ENCODE measurements at places on chromosomes 6 and 20.
A peak's percentile ranks its signal among the peaks of the same experiment; 100 is the strongest.

GRCh38 chr6:118134736-118135135 is 227.7 kb downstream of the SLC35F1 start:
- no peak for DNase-seq

GRCh38 chr20:3874194-3874844 is 14.9 kb upstream of the PANK2 start:
- DNase-seq = no peak

- no peak for DNase-seq
Observed at GRCh38 chr20:25285856-25286798, 38.2 kb downstream of the PYGB start.

GRCh38 chr20:16505894-16506293 is 67.4 kb downstream of the KIF16B start:
- no peak for DNase-seq

DNA sequence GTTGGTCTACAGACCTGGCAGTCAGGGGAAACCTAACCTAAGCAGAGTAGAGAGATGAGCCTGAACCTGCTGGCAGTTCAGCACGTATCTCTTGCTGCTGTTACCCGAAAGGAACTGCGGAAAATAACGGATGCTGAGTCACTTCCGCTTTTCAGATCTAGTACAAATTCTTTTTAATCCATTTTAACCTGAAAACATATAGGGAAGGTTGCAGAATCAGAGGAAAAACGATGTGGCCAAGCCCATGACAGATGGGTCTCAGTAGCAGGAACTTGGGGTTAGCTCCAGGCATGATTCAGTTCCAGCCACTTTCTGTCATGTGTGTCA is 351.9 kb upstream of the PRND start:
- peak; percentile 9 for DNase-seq

DNA sequence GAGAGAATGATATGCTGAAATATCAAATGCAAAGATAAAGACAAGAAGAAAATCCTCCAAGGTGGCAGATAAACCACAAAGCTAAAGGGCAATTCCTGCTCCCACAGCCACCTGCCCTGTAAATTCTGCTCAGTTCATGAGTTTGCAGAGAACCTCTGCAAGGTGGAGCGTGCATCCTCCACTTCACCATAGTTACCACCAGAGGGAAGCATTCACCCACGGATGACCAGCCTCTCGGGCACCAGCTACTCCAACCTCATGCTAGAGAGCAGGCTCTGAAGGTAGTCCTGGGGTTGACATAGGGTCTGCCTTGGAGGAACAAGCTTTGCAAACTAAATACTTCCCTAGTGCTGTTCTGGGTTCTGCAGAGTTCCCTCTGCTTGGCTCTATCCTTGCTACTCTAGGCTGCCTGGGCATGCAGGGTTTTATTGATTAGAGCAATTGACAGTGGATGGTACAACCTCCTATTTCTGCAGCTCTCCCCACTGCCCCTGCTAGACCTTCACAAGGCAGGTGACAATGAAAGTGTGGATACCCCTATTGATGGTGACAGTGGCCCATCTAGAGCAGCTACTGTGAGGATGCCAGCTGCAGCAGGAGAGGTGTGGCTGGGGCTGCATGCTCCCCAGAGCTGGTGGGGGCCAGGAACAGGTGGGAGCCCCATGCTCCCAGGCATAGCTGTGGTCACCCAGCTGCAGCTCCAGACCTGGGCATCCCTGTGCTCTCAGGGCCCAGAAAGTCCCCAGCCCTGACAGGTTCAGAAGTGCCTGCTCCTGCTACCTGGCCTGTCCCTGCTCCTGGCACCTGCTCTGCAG is 51.1 kb downstream of the GGTLC1 start:
- DNase-seq = peak; percentile 23
